ENCODE measurements at places on chromosomes 2 and 18.

DNA sequence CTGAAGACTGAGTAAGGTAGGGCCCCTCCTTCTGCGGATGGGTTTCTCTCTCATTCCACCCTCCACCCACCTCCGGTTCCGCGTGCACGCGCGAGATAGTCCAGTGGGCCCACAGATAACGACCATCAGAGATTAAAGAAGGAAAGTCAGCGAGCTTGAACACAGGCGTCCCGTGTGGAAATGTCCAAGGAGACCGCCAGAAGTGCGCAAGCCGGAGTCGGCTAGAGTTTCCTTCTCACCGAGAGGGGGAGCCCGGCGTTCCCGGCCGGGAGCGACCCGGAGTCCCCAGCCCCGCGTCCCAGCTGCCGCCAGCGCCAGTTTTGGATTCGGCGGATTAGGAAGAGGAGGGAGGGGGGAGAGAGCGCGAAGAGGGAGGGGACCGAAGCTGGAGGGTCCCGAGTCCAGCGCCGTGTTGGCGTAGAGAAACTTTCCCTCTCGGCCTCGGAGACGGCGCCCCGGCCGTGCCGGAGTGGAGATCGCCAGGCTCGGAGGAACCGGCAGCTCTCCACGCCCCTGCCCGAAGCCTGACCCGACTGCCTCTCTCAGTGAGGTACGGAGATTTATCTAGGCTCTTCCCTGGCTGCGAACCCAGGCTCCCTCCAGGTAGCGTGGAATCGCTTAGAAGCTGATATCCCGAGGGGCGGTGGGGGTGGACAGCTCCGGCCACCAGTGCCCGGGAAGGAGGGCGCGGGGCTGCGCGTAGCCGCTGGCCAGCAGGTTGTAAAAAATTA is at the start of gene GULP1:
TSS of gene GULP1 (plus strand) at position 258 of the 731 bp plus-strand sequence. CDS start 185,829 bp downstream, outside the sequence.
- DNase-seq, result no peak

DNA sequence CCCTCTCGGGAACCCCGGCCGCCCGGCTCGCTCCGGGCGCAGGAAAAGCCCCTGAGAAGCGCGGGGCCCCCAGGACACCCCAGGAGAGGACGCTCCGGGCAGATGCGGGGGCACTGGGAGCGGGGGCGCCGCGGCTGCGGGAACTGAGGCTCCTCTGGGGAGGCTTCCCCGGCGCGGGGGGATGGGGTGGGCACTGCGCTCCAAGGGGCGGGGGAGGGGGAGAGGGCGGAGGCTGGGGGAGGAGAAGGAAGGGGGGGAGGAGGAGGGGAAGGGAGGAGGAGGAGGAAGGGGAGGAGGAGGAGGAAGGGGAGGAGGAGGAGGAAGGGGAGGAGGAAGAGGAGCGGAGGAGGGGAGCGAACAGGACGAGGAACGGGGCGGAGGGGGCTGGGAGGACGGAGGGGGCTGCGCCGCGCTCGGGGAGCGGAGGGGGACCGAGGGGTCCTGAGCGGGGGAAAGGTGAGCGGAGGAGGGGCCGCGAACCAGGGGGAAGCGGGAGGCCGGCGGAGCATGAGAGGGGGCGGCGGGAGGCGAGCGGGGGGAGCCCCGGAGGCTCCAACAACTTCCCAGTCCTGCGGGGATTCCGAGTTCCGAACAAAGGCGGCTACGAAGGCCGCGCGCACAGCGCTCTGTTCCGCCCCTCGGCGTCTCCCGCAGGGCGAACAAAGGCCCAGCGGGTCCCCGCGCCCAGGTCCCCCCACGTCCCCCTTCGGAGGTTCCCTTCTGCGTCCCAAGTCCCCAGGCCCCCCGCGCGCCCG is 742 bp downstream of the PXDN start:
- no peak for DNase-seq

DNA sequence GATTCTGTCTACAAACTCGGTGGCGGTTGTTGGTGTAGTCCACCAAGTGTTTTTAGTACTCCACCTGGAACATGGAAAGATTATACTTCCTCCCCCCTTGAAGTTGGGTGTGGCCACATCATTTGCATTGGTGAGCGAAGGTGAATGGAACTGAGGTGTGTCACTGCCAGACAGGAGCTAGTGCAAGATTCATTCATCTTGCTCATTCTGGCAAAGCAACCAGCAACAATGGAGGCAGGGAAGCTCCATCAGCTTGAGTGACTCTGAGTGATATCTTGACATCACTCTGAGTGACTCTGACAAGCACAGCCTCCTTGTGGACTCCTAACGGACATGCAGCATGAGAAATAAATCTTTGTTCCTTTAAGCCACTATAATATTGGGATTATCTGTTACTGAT is 54.7 kb upstream of the SLC1A4 start:
- no peak for DNase-seq

GRCh38 chr2:140786585-140786984 is 1344.2 kb downstream of the LRP1B start:
- no peak for DNase-seq

DNA sequence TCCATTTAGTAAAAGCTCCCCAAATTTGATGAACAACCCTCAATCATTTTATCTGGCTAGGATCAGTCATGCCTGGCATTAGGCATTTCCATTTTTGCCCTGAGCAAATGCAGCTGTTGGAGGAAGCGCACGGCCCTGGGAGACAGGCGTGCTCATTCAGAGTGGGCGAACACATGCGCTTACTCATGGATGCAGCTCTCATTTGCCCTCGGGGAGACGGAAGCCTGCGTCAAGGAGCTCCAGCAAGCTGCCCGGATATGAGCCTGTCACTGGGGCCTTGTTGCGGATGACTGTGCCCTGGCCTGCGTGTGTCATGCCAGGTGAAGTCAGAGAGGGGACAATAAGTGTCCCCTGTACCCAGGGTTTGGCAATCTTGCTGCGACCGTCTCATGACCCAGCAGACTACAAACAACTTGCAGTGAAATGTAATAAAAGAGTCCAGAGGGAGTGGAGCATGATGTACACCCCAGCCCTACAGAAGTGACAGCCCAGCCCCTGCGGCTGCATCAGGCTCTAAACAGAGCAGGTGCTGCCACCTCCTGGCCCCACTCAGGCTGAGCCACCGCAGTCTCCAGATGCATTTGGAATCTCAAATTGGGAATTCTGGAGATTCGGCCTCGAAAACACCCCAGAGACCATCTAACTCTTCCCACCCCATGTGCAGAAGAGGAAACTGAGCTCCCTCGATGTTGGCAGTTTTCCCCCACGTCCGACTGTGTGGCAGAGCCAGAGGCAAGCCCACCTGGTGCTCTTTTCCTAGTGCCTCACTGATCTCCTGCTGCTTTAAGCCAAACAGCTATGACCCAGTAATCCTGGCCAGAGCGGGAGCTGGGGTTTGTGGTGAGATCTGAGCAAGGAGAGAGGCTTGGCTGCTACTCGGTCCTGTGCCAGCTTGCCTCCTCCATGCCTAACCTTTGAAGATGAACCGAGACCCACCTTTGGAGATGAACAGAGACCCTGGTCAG is 105.0 kb upstream of the ALK start:
- no peak for DNase-seq

GRCh38 chr18:9444549-9444948 is 30.8 kb upstream of the RALBP1 start:
- no peak for DNase-seq

DNA sequence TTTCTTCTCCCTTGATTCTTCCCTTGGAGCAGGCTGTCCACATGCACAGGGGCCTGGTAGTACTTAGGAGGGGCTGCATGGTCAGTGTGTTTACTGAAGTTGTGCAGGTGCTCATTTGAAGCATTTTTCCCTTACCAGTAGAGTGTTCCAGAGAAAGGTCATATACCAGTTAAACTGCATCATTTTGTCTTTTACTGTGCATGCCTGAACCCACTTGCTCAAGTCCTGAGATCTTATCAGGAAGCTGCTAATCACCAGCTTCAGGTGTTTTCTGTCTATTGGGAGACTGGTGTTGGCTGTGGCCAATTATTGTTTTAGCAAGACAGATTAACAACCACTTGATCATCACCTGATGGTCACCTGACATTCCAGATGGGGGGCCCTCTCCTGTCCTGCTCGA is 676.6 kb downstream of the DPP10 start:
- no peak for DNase-seq

DNA sequence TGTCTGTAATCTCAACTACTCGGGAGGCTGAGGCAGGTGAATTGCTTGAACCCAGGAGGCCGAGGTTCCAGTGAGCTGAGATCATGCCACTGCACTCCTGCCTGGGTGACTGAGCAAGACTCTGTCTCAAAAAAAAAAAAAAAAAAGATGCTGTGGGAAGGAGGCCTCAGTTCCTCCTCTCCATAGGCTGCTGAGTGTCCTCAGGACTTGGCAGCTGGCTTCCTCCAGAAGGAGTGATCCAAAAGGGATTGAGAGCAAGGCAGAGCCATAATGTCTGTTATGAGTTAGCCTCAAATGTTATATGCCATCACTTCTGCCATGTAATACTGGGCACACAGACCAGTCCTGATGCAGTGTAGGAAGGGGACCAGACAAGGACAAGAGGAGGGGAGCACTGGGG is 6.6 kb upstream of the NPC1 start:
- no peak for DNase-seq

DNA sequence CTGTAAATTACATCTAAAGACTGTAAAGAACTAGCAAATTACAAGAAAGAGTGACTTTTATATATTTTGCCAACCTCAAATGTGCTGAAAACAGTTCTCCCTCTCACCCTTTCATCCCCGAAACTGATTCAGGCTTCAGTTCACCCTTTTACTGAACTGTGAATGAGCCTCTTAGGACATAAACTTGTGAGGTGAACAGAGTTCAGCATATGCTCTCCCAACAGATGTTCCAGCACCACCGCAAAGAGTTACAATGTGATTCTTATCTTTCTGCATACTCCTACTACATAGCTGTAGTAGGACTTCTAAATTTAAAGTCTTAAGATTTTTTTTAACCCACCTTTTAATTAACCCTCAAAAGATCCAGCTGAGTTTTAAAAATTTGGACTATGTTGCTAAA is 1.2 kb upstream of the ZCCHC2 start:
- DNase-seq, result no peak

Data from stimulated activated CD4-positive, alpha-beta T cell treated with anti-CD3 and anti-CD28 coated beads, Interleukin-15, amount 100 ng/mL, for 1 hour (primary cell).